ENCODE measurements at places on chromosomes 5 and 9.

DNA sequence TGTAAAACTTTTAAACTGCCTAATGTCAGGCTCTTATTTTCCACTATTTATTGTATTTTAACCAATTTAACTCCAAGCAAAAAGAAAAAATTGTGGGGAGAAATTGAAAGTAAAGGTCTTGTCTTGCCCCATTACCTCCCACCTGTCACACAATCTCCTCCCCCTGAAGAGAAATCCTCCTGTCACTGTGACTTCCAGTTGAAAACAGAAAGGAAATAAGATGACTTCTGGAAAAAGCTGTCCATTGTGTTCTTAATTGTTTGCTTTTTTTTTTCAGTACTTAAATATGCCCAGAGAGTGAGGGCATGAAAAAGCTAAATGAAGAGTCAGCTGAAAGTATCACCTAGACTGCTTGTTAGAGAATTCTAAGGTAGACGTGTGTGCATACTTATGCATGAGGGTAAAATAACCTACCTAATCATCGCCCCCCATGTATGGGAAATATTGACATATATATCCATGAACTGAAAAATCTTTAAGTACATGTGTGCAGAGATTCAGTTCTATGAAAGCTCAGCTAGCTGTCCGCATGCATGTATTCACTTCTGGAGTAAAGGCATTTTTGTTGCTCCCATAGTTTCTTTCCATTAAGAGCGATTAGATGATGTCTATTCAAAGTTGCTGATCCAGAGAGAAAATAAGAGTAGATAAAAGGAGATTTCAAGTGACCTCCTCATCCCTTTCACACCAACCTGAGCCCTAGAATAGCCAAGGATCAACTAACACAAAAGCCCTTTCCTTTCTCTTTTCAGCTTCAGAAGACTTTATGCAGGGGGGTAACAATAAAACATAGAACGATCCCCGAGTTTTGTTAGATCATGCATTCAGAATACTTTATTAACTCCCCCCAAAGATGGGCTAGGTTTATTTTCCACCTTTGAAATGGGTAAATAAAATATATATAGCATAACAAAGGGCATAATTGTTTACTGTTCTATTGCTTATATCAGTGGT, 5.3 kb downstream of the NR2F1-AS1 start:
- DNase-seq: no peak

GRCh38 chr5:94691949-94692348, 73.5 kb downstream of the SLF1 start:
- no peak for DNase-seq

DNA sequence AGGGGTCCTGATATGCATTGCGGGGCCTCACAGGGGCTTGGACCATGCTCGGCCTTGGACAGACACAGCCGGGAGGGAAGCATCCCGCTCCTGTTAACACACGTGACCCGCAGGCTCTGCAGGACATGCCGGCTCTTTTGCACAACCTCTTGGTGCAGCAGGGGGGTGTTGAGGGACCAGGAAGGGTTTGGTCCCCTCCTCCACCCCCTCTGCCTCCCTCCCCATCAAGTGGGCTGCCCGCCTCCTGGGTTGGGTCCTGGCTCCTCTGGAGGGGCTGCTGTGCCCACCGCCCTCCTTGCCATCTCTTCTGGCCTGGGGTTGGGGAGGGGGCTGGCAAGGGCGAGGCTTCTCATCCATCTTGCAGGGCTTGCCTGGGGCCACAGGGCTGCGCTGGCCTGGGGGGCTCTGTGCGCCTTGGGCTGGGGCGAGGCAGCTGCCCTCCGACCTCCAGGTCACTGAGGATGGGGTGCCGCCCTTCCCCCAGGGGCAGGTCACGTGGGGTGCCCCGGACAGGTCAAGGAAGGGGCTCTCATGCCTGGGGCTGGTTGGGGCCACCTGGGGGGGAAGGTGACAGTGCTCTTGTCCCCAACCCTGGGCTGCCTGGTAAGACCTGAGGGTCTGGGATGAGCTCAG, 16.8 kb upstream of the SLC9A3 start:
- no peak for DNase-seq

- DNase-seq: no peak
Measured at GRCh38 chr9:95511952-95512708, 4.6 kb downstream of the PTCH1 start.

- no peak for DNase-seq
Measured at GRCh38 chr9:121434969-121435368, 64.7 kb downstream of the GGTA1 start.

GRCh38 chr5:173123416-173123815, 20.9 kb upstream of the BNIP1 start:
- DNase-seq: no peak

Data from T47D (cell line).